Spleen (tissue), 13 donors: ENCODE measurements at places on chromosomes 5 and 9.

- DNase-seq: no peak
These were observed 70.0 kb downstream of the LMNB1 start for GRCh38 chr5:126846744-126847455.

DNA sequence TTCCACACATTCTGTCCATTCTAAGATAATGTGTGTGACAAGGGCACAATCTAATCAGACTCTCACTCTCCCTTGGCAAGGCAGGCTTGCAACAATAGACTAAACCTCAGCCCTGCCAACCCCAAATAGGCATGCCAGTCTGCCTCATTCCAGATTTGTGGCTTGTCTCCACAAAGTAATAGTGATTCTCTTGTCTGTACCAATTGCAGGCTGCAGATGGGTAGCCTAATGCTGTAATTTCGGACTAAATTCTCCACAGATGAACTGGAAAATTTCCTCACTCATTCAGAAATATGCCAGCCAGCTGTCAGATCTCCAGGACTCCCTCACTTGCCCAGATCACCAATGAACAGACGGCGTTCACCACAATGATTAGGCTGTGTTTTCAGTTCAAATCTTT, 413.6 kb downstream of the ELAVL2 start:
- no peak for DNase-seq

DNA sequence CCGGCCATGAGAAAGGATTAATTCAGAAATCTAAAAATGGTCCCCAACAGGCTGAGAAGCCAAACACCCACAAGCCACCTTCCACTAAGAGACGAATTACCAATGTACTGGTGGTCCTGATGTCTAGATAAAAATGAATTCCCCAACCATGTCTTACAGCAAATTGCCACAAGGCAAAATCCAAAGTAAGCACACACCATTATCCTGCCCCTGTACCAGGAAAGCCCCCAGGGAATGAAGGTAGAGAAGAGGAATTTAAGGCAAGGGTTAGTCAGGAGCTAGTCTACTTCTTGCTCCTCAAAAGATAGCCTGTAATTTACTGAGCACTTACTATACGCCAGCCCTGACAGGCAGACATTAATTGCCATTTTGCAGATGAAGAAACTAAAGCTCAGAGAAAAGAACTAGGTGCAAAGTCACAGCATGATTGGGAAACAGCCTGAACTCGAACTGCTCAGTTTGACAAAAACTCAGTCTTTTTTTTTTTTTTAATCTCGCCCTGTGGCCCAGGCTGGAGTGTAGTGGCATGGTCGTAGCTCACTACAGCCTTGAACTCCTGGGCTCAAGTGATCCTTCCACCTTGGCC, 64.3 kb downstream of the RAPGEF1 start:
- DNase-seq: no peak

- no peak for DNase-seq
These were observed 147.5 kb upstream of the FGF10 start for GRCh38 chr5:44536650-44537260.

- DNase-seq: no peak
These were observed 88.4 kb upstream of the FST start for GRCh38 chr5:53392073-53392472.

- DNase-seq: no peak
These were observed 1.7 kb downstream of the SNCB start for GRCh38 chr5:176628406-176629228.

- DNase-seq: no peak
These were observed 25.9 kb downstream of the RUSC2 start for GRCh38 chr9:35515766-35516165.

DNA sequence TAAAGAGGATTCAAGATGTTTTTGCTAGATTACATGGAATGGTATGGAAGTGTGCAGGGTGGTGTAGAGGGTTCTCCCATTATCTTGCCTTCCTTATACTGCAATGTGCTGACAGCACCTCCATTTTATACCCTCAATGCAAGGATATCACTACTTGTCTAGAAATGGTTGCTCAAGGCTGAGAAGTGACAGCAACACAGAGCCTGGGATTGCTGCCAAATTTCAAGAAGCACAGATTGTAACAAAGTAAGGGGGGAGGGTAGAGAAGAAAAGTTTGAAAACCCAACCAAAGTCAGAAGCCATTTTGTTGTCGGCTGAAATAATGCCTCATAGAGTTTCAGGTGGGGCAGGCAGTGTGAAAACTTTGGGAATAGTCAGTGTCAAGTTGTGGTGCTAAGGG, 29.8 kb downstream of the PCDHAC2 start:
- no peak for DNase-seq

GRCh38 chr5:14420101-14420811, 161.3 kb upstream of the OTULINL start:
- no peak for DNase-seq

GRCh38 chr5:101153526-101153925, 250.4 kb upstream of the ST8SIA4 start:
- DNase-seq: no peak

DNA sequence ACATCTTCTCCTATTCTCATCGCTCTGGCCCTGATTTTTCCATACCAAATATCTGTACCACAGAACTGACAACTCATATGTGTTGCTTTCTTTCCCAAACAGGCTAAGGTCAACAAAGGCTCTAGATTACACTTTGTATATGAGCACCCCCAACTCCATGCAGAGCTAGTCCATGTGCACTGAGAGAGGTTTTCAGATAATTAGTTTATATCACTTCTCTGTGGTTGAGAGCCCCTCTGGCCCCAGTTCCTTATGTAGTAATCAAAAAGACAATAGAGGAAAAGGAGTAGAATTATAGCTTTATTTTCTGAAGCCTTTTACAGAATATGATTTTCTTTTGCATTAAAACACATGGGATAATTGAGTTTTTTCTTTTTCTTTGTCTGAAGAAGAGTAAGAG, 120.0 kb downstream of the TRIO start:
- no peak for DNase-seq

DNA sequence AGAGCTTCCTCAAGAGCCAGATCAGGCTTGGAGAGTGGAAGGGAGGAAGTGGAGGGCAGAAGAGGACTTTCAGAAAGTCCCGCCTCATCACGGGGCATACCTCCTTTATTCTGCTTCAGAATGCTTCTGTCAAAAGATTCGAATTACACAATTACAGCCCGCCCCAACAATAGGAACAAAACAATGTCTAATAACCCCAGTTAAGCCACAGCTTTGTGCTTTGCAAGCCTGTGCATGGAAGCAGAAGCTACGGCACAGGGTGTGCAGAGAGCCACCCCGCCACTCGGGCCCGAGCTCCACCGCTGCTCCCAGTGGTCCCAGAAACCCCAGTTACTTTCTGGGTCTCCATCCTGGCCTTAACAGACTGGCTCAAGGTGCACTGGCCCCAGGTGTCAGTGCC, 23.5 kb downstream of the HNRNPH1 start:
- DNase-seq: no peak

GRCh38 chr5:119743927-119744326, 114.6 kb downstream of the FAM170A start:
- DNase-seq: no peak

DNA sequence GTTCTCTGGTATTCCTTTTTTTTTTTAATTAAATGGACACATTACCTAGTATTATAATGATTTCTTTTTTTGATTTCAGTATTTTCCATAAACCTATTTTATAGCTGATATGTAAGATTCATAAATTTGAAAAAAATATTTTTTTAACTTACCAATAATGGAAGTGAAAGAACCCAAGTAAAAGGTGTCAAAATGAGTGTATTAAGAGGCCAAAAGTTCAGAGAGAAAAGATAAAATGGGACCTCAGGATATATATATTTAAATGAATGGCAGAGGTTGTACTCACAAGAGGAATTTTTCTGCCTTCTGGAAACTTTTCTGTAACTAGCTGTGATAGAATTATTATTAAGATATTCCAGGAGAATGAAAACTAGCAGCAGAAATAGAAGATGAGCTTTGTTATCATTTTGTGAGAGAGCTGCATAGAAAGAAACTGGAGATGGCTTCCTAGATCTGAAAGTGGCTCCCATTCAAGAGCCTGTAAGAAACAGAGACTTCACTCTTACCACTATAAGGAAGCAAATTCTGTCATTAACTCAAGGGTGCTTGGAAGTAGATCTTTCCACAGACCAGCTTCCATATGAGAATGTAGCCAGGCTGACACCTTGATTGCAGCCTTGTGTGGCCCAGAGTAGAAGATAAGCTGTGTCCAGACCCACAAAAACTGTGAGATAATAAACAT, 91.7 kb downstream of the MRPS30 start:
- no peak for DNase-seq

- DNase-seq: no peak
These were observed 34.8 kb downstream of the DYNC2I2 start for GRCh38 chr9:128621730-128622455.

GRCh38 chr5:90461288-90461687, 13.3 kb downstream of the MBLAC2 start:
- DNase-seq: no peak

- DNase-seq: no peak
These were observed 192.4 kb downstream of the ARHGEF28 start for GRCh38 chr5:73818357-73818756.

DNA sequence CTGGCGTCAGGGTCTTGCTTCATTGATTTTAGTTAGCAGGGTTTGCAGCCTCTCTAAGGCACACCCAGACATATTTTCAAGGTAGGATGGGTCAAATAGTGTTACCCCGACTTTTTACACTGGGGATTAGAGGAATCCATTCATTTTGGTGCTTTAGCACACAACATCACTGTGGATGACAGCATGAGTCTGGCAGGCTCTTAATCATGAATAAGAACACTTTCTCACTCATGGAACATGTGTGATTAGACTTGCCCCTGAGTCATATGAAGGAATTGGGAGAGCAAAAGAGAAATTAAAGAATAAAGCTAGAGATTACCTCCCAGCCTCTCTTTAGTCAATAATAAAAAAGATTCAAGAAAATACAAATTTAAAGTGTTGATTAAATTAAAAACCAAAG, 175.6 kb downstream of the SEMA5A start:
- DNase-seq: no peak

GRCh38 chr9:9004810-9005209, 1205.2 kb upstream of the DMAC1 start:
- DNase-seq: no peak

GRCh38 chr5:6713274-6714225, at the start of gene TENT4A:
Gene TENT4A, plus strand, starts transcription at chr5:6713432. Its CDS starts 552 bp downstream, at chr5:6713984.
- DNase-seq: peak; percentile 93

DNA sequence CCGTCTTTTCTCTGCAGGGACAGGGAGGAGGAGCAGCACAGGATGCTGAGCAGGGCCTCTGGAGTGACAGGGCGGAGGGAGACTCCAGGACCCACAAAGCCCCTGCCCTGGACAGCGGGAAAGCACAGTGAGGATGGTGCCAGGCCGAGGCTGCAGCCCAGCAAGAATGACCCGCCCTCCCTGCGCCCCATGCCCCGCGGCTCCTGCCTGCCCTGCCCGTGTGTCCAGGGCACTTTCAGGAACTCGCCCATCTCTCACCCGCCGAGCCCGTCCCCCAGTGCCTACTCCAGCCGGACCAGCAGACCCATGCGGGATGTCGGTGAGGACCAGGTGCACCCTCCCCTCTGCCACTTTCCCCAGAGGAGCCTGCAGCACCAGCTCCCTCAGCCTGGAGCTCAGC, 9.1 kb upstream of the EXOC3 start:
- peak; percentile 65 for DNase-seq

GRCh38 chr9:206481-206880, 8.2 kb upstream of the DOCK8 start:
- DNase-seq: no peak

GRCh38 chr9:14406463-14406862, 92.5 kb upstream of the NFIB start:
- DNase-seq: no peak

GRCh38 chr5:347712-348284, 26.3 kb downstream of the AHRR start:
- no peak for DNase-seq

DNA sequence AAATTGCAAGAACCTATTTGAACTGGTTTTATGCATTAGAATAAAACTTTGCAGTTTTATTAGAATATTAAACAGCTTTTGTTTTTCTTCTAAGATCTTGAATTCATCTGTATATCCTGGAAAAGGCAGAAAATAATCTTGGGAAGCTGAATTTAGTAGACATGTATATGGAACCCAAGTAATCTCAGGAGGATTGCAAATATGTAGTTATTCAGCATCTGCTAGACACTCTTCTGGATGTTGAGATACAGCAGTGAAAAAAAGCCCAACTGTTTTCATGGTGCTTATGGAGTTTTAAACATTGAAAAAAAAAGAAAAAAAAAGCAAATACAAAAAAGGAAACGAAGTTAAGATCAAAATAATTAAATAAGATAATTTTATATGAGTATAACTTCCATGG, 922.2 kb upstream of the SEMA6A start:
- no peak for DNase-seq

- no peak for DNase-seq
These were observed 79.6 kb downstream of the MACROH2A1 start for GRCh38 chr5:135319458-135319857.

GRCh38 chr5:99320436-99320835, 391.6 kb upstream of the CHD1 start:
- no peak for DNase-seq

GRCh38 chr5:444226-444625, 1.2 kb downstream of the EXOC3 start:
- peak; percentile 57 for DNase-seq

- no peak for DNase-seq
These were observed 379.2 kb upstream of the CDH18 start for GRCh38 chr5:20367178-20367577.

DNA sequence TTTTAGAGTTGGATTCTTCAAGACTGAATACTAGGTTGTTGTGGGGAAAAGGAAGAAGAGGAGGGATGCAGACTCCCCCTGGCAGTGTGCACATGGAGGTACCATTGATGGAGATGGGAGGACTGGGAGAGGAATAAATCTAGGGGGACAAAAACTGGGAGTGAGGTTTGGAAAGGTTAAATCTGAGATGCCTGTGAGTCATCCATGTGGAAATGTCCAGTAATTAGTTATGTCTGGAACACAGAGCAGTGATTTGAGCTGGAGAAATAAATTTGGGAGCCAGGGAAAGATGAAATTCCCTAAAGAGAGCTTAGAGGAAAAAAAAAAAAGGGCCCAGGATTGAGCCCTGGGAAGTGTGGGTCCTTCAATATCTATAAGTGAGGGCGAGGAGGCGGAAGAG, 8.0 kb upstream of the CCIN start:
- peak; percentile 2 for DNase-seq

DNA sequence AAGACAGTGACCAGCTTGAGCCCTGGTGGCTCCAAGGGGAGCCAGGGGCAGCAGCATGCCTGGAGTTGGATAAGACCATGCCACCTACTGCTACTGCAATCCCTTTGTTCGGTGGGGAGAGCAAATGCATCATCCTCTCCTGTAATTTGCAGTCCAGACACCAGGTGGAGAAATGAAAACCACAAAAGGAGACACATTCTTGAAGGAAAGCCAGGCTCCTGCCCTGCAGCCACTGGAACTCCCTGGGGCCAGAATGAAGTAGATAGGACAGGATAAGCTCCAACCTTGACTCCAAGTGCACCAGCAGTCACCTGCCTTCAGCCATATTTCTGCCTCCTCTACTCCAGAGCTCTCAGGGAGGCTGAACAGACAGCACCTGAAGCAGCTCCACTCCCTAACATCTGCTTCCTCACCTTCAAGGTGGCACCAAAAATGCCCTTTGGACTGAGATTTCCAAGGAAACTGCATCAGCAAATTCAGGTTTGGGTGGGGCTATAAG, 65.1 kb upstream of the IQGAP2 start:
- DNase-seq: no peak
